CD4-positive, alpha-beta T cell treated with Interferon gamma for 1 hour (primary cell): ENCODE measurements at places on chromosomes 2 and 18.

DNA sequence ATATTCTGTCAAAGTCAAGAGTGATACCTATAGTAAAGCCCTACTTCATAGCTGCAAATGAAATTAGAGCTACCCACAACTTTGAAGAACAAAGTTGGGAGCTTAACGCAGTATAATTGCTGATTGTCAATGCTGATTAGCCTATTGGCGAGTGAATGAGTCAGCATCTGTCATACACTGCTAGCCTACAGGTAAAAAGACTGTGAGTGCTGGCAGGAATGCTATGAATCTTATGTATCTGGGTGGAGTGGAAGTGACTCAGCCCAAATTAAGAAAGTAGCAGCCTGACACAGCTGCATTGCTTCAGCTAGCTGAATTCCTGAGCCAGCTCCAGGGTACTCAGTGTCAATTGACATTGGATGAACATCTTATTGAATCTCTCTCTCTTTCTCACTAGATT lies 179.4 kb upstream of the DCC start:
- DNase-seq = no peak

DNA sequence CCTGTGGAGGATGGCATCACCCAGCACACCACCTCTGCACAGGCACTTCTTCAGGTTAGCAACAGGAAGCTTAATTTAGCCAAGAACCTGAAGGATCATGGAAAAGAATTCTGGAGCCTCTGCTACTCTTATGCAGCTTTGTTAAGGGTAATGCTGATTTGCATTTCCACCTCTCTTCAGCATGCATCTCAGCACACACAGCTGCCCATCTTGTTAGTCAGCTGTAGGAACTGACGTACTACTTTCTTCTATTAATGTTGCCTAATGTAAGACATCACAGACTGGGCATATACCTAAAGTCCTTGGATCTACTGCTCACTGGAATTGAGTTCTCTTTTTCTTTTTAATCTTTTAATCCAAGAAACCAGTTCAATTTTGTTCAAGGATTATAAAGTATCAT lies 181.0 kb downstream of the SPP2 start:
- DNase-seq = no peak

- DNase-seq = peak; percentile 27
Measured at GRCh38 chr2:142877216-142877838, at the start of gene KYNU. Gene KYNU (plus strand): TSS chr2:142877664. CDS start chr2:142885368, 7,704 bp downstream.

DNA sequence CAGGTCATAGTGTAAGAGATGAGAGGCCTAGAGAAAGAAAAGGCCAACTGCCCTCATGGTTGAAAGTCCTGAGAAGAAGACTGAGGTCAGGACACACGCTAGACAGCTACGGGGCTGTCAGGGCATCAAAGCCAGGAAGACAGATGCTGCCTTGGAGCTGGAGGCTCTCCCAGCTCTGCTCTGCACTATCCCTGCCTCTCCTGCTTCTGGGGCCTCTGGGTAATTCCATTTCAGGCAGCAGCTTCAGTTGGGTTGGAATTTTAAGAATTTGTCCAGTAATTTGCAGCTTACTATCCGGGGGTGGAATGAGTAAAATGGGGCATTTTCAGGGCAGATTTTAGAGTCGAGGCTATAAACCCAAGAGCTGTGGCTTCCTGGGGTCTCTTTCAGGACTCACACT lies 76.2 kb upstream of the CTAGE1 start:
- DNase-seq = no peak

DNA sequence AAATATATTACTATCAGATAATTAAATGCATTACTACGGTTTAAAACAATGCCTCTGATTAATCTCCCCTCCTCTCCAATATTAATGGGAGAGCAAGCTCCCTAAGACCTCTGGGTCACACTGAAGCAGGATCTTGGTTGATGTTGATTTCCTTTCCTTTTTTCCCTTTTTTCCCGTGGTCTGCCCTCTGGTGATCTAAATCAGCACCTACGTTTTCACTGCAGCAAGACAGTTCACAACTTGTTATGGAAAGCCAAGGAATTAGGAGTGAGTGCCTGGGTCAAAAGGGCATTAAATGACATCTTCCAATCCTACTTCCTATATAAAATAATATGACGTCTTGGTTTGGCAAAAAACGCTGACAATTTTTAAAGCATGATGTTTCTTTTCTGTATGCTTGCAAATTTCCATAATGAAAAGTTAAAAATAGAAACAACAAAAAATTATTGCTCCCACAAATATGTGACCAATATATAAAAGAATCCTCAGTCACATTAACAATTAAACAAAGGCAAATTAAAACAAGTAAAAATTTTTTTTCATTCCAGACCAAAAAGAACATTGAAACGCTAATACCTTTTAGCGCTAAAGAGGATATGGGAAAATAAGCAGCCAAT lies 7.9 kb upstream of the CFAP36 start:
- DNase-seq = no peak

- no peak for DNase-seq
Measured at GRCh38 chr2:43073401-43073825, 153.0 kb downstream of the ZFP36L2 start.

DNA sequence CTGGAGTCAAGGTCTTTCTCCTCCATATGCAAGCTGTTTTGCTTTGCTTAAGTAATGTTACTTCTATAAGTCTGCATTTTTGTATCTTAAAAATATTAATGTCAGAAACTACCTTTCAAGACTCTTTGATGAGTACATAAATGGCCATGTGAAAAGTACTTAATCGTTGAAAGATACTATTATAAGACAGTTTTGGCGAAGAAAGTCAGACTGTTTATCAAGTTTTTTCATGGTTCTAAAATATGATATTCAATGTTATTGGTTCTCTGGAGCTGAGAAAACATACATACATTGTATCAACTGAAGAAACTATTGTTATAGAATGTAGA lies 25.1 kb downstream of the FBXO48 start:
- DNase-seq = no peak

DNA sequence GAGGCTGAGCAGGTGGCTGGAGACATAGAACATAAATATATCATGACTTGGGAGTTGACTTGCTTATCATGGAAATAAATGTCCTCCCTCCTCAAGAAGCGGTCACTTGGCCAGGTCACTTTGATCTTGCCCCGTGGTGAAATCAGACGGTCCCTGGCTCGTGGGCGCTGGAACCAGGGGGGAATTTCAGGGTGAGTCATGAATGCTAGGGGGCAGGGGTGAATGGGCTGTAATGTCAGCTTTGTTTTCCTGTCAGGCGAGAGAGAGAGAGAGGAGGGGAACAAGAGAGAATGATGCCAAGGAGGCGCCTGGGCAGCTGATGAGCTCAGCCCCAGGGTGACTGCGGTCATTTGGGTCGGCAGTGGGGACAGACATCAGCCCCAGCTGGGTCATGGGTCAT lies 47.7 kb downstream of the RRM2 start:
- DNase-seq = no peak
